Effector memory CD8-positive, alpha-beta T cell (primary cell): ENCODE measurements at places on chromosomes 7 and 10.

- no peak for DNase-seq
Observed at GRCh38 chr10:106942035-106942662, 222.4 kb downstream of the SORCS1 start.

GRCh38 chr10:110311357-110311949, 6.7 kb upstream of the SMNDC1 start:
- no peak for DNase-seq

DNA sequence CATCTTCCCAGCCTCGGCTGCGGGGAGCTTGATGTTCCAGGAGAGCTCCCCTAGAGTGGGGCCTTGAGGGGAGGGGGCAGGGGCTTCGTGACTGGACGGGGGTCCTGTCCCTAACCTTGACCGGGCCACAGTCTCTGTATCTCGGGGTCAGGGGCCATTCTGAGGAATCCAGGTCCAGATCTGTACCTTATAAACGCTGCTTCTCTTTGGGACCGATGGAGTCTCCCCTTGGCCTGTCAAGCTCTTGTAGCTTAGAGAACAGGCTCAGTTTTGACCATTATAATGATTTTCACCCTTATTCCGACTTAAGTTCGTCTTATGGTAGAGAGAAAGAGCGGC, 831 bp downstream of the ZKSCAN5 start:
- DNase-seq: no peak

GRCh38 chr10:4283846-4284610, 499.0 kb upstream of the KLF6 start:
- no peak for DNase-seq

GRCh38 chr10:122421054-122421625, 33.3 kb upstream of the ARMS2 start:
- DNase-seq: no peak

DNA sequence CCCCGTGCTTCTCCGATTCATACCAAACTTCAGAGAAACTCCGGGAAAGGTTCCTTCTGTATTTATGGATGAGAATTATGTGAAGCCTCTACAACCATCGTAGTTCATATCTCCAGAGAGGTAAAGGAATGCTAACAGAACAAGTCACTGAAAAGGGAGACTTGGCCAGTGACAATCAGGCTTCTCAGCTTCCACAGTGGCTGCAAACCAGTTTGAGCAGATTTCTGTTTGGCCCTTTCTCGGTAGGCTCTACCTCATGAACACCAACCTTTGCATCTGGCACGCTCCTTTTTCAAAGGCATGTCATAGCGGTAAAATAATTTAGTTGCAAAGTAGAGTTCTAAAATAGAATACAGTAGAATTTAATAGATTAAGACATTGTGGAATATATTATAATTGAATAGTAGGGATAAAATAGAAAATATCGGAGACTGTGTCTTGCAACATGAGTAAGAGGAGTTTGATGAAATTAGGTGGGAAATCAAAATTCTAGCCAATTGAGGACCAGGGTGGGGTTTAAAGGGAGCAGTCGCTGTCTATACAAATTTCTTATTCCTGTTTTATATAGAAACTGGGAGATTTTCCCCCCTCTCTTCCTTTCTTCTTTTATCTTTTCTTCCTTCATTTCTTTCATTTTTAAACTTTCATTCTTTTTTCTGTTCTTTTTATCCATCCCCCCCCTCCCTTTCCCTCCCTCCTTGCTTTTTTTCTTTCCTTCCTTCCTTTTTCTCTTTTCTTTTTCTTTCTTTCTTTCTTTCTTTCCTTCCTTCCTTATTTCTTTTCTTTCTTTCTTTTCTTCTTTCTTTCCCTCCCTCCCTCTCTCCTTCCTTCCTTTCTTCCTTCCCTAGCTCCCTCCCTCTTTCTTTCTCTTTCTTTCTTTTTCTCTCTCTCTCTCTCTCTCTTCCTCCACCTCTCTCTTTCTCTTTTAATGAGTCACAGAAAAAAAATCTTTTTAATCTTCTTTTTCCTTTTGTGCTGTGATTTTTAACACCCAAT, 161.5 kb upstream of the KLF6 start:
- DNase-seq: no peak

GRCh38 chr7:80128918-80129317, 5.7 kb upstream of the GNAI1 start:
- no peak for DNase-seq

GRCh38 chr10:71259815-71260501, 47.6 kb downstream of the UNC5B start:
- DNase-seq: no peak

GRCh38 chr10:110241407-110241806, 34.0 kb downstream of the MXI1 start:
- no peak for DNase-seq

DNA sequence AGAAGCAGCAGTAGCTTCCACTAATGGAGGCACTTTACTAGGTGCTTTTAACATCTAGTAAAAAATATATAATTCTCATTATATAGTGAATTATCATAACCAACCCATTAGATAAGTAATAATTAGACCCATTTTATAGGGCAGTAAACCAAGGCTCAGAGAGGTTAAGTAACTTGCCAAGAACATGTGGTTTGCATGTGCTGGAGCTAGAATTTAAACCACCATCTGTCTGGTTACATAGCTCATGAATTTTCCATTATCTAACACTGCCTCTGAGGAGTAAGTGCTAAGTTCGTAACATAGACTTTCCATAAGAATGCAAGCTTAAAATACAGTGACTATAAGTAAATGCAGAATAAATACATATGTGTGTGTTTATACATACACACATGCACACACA, 41.9 kb downstream of the CREB3L2 start:
- DNase-seq: no peak
